ENCODE measurements at places on chromosomes 3 and 15.

- DNase-seq, result no peak
Measured at GRCh38 chr3:80663426-80663825, 895.6 kb upstream of the ROBO1 start.

DNA sequence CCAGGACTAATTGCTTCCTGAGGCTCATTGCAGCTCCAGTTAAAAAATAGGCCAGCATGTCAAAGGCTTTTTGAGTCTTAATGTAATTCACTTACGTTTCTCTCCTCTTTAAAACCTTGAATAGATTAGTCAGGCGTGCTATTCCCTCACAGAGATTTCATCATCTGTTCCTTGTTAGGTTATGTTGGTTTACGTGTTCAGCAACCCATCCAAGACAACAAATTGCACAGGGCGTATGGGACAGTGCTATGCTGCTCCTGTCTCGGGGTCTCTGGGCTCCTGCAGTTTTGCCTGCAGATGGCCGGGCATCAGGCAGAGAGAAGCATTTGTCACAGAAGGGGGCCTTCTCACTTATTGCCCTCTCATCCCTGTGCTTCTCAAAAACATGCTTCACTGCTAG is 117.1 kb downstream of the CHDH start:
- no peak for DNase-seq

DNA sequence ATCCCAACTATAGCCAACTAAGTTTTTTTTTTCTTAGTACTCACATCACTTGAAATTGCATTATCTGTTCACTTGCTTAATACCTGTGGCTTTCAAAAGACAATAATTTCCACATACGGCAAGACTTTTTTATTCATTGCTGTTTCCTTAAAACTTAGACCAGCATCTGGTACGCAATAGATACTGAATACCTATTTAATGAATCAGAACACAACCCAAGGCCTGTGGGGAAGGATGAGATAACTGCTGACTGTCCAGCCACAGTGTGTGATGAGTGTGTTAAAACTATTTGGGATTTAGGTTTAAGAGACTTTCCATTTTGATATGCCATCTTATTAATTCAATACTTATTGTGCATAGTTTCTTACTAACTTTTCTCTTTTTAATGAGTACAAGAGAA is 988.7 kb downstream of the NTRK3 start:
- no peak for DNase-seq

- no peak for DNase-seq
Measured at GRCh38 chr15:67179411-67179995, 75.0 kb downstream of the AAGAB start.

DNA sequence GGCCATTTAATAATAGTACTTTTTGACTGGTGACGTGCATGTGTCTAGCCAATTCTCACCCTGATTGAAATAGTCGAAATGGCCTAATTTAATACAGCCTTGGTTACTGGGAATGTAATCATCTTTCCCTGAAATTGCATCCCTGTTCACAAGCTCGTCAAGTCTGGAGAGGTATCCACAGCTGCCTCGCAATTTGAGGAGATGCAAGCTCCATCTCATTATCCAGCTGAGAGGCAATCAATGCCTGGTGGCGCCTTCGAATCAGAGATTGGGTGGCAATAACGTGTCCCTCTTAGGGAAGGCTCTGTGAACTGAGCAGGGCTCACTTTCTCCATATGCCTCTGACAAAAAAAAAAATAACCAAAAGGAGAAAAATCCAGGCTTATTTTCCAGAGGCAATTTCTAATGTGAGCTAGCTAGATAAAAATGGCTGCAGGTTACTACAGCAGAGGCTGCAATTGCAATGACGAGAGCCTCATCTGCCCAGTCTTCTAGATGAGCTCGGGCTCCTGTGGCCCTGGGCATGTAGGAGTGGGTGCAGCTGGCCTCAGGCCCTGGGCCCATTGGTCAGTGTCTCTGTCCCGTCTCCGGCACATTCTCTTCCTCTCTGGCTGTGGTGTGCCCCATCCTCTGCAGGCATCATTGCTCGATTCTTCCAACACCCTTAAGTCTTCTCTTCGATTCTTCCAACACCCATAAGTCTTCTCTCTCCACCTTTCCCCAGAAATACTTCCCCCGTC is 487.5 kb downstream of the GABRG3 start:
- no peak for DNase-seq

- no peak for DNase-seq
Measured at GRCh38 chr15:41581110-41581509, 22.1 kb downstream of the TYRO3 start.

GRCh38 chr3:115512565-115513415 is 110.5 kb upstream of the GAP43 start:
- no peak for DNase-seq

DNA sequence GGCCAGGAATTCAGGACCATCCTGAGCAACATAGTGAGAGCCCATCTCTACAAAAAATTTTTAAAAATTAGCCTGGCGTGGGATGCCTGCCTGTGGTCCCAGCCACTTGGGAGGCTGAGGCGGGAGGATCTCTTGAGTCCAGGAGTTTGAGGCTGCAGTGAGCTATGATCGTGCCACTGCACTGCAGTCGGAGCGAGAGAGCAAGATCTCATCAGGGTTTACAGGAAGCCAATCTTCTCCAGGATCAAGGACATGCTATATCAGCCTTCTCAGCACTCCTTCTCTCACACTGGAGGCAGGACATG is 451 bp upstream of the STOML1 start:
- DNase-seq, result no peak

DNA sequence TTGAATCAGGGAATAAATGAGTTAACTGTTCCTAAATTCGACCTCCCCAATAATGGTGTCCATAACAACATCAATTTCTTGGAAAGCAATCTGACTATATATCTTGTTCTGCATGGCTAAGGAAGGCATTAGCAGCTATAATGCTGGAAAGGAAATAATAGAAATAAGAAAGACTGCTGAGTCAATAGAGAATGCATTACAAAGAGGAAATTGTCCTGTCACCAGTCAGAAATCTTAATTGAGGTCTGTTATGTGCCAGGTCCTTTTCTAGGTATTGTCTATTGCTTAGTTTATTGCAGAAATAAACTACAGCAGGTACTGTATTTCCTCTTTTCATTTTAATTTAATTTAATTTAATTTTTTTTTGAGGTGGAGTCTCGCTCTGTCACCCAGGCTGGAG is 5.9 kb upstream of the PPP1R2 start:
- no peak for DNase-seq

DNA sequence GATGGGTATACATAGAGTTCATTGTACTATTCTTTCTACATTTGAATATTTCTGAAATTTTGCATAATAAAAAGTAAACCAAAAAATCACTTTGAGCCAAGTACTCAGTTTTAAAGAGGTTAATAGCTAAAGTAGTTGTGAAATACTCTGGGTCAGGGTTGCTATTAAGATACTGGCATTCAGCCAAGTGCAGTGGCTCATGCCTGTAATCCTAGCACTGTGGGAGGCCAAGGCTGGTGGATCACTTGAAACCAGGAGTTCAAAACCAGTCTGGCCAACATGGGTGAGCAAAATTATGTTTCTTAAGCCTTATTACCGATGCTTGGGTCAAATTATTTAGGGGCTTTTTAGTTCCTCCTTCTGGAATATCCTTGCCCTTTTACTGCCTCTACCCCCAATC is 122.0 kb upstream of the MELTF start:
- no peak for DNase-seq

DNA sequence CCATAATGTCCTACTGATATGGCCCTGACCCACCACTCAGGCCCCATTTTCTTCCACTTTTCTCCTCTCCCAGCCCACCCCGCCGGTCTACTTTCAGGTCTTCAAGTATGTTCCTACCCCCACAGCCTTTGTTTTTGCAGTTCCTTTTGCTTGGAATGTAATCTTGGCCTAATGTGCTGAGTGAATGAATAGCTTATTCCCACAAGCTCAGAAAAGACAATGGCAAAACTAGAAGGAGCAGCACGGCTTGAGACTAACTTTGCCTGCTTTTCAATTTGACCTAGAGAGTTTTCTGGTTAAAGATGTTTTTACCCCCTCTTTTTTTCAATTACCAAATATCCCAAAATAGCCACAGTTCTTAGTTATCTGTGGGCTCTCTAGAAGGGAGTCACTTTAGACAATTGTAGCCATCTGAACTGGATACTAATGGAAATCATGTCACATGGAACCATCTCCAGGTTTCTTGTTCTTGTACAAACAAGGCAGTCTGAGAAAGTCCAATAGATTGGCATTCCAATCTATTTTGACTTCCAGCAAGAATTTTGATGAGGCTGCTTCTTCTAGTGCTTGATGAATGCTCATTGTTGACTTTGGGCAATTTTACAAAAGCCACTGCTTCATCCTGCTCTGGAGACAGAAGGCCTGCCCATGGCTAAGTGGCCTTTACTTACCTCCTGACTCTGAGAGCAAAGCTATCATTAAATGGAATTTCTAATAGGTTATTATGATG is 16.3 kb upstream of the LMCD1 start:
- DNase-seq, result no peak

- no peak for DNase-seq
Measured at GRCh38 chr15:89017370-89018066, 70.7 kb upstream of the ABHD2 start.

DNA sequence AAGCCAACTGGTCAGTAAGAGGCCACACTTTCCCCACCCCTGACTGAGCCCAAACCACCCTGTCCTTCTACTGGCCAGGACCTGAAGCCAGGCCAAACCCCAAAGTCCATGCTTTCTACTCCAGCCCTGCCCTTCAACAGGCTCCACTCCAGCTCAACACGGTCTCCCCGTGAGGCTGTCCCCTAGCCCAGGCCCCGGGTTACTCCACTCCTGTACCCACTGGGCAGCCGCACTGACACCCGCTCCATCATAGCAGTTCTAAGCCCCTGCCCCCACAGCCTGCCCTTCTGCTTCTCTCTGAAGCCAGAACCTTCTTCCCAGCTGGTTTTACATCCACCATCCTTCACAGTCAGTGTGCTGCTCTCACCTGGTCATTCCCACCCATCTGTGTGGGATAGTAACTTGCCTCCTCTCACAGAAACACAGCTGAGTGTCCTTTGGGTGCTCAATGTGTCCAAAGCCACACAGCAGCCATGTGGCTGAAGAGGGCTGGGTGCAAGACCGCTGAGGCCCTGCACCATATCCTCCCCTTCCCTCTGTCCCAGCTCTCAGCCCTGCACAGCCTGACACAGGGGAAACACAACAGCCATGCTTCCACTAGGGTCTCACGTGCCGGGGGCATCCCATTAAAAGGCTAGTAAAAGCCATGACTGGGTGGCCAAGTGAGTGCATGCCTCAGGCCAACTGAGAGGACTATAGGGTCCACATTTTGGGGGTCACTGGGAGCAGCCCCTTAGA is 38.1 kb downstream of the TLE3 start:
- DNase-seq, result no peak

DNA sequence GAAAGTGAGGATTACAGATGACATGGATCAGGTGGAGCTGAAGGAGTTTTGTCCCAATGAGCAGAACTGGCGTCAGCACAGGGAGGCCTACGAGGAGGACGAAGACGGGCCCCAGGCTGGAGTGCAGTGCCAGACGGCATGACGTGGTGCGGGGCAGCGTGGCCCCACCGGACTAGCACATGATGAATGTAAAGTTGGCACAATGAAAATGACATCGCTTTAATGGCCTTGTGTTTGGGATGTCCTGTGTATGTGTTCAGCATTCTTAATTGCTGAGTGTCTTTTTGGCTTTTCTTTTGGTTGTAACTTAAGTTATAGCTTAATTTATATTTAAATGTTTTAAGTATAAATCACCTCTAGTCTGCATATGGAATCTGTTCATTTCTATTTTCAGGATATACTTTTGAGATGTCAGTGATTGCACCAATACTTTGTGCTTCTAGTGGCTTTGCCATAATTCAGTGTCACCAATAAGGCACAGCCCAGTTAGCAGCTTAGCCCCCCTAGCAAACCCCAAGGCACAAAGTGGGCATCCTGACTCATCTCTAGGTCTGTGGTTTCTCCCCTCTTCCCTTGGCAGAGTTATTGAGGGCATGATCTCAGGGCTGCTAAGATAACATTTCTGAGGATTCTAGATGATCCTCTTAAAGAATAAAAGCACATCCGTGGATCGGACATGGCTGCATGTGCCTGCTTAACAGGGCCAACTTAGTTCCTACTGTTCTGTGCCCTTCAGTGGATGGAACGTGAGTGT is 16.1 kb downstream of the DNAJA4 start:
- no peak for DNase-seq

GRCh38 chr3:193439423-193439822 is 60.9 kb upstream of the ATP13A5 start:
- no peak for DNase-seq

DNA sequence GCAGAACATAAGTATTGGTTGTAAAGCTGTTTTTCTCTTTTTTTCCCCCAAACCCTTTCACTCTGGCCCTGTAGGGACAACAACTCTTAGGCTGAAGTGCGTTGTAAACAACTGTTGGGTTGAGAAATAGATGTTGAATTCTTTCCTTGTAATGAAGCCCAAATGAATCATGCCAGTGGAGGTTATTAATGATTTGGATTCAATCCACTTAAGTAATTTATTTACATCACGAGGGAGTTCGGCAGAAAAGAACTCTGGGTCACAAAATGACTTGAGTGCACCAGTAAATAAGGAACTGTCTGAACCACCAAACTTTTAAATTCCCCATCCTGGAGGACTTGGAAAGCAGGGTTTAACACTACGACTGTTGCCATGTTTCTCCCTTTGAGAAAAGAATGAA is 218.9 kb downstream of the PDZRN3 start:
- no peak for DNase-seq

DNA sequence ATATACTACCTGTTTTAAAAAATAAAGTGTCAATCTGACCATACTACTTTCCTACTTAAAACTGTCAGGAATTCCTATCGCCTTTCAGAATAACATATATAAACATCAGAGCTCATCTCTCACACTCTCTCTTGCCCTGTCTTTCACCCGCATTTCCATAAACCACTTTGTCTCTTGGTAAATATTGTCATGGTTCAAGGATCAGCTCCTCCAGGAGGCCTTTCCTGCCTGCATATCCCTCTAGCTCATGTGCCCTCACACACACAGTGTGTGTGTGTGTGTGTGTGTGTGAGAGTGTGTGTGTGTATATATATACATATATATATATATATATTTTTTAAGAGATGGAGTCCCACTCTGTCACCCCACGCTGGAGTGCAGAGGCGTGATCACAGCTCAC is 6.7 kb downstream of the SUMF1 start:
- DNase-seq, result no peak

DNA sequence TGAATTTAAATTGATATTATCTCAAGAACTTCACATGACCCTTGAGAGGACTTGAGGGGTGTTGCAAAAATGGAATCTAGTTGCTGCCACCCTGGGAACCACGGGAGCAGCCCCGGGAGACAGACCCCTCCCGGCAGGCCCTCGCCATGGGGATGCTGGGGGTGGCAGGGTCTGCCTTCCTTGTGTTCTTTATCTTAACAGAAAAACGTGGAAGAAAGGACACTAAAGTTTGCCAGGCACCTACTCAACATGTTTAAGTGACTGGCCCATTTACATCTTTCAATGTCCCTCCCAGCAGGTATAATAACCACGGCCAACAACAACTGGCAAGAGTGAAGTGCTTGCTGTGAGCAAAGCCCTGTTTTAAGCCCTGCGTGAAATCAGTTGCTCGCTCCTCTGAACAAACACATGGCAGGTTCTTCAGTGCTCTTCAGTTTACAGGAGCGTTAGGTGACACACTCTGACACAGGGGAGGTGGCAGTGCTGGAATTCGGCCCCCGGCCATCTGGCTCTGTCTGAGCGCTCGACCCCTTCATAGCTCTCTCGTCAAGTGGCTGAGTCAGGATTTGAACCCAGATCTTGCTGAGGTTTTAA is 112.5 kb downstream of the ASB7 start:
- no peak for DNase-seq
